Karpas-422 (cell line): ENCODE measurements at places on chromosomes 2 and 18. TPM values are rescaled to one million over a fixed set of nuclear protein-coding genes. Genes with fewer than 3 reads are reported as not detected.

DNA sequence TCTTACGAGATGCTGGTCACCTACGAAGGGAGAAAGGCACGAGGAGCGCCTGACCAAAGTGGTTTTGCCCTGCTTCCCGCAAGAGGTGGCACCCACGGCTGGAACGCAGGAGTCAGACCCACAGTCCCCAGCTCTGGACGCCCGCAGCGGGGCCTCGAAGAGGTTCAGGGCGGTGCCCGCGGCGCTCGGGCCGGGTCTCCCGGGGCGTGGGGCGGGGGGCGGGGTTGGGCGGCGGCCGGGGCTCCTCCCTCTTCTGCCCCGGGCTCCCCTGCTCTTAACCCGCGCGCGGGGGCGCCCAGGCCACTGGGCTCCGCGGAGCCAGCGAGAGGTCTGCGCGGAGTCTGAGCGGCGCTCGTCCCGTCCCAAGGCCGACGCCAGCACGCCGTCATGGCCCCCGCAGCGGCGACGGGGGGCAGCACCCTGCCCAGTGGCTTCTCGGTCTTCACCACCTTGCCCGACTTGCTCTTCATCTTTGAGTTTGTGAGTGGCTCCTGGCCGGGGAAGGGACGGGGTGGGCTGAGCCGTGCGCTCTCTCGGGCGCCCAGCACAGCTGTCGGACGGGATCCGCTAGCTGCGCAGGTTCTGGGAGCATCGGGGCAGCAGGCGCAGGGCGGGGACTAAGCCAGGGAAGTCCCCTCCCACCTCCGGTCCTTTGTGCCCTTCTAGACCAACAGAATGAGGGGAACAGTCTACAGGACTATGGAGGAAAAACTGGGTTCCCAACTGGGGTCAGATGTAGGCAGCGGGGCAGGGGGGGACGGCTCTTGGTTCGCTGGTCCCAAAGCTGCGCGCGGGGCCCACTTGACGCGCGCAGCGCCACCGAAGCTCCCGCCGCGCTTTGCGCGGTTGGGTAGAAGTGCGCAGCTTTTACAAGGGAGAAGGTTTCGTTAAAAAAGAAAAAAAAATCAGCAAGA lies at the start of gene MAL:
TSS of gene MAL (plus strand) at position 303 of the 914 bp plus-strand sequence. CDS start at position 388, 85 bp downstream.
- H3K27me3 ChIP-seq = no peaks in the 10 kb centered on the region
- no peaks in the 10 kb centered on the region for H3K36me3 ChIP-seq
- no peak within 1 kb of the TSS for H3K27ac ChIP-seq
- H3K4me3 ChIP-seq = no peak within 1 kb of the TSS

GRCh38 chr2:144965172-144965571 lies 445.3 kb upstream of the ZEB2 start:
- H3K4me3 ChIP-seq = no peak overlapping the region
- H3K27ac ChIP-seq = no peak overlapping the region
- H3K36me3 ChIP-seq = no peaks in the 10 kb centered on the region
- no peaks in the 10 kb centered on the region for H3K27me3 ChIP-seq
- DNase-seq = no peak
- H3K4me1 ChIP-seq = no peaks in the 10 kb centered on the region

- DNase-seq = no peak
- H3K4me3 ChIP-seq = no peak overlapping the region
- H3K27ac ChIP-seq = no peak overlapping the region
- peaks cover 12% of the 10 kb centered on the region for H3K4me1 ChIP-seq
- no peaks in the 10 kb centered on the region for H3K36me3 ChIP-seq
Measured at GRCh38 chr2:54566896-54567295, 110.8 kb downstream of the SPTBN1 start.

GRCh38 chr2:190819840-190820301 lies 60.8 kb upstream of the GLS start:
- H3K27me3 ChIP-seq = no peaks in the 10 kb centered on the region
- no peak overlapping the region for H3K27ac ChIP-seq
- H3K4me1 ChIP-seq = no peaks in the 10 kb centered on the region
- no peaks in the 10 kb centered on the region for H3K36me3 ChIP-seq

- H3K36me3 ChIP-seq = no peaks in the 10 kb centered on the region
- H3K27ac ChIP-seq = no peak overlapping the region
- H3K4me3 ChIP-seq = no peak overlapping the region
- H3K27me3 ChIP-seq = no peaks in the 10 kb centered on the region
- DNase-seq = no peak
Measured at GRCh38 chr2:2456721-2457120, 125.6 kb upstream of the MYT1L start.

DNA sequence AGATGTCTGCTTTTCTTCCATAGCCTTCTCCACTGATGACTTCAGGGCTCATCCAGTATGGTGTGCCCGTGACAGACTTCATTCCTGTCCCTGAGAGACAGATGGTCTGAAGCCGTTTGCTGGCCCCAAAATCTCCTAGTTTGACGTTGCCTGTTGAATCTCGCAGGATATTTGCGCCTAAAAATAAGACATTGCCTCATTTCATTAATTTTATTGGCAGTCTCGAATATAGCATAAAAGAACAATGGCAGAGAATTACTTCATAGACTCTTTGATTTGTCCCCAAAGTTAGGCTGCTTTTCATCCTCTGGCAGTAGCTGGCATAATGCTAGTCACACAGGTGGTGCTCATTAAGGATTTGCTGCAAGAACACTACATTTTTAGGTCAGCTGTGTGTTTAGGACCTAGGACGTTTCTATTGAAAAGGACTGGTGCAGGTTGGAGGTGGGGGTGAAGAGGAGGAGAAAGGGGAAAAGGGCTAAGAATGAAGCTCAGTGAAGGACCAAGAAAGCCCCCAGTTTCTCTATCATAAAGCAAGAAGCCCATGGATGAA lies 14.7 kb upstream of the ERCC3 start:
- peaks cover 26% of the 10 kb centered on the region for H3K4me1 ChIP-seq
- H3K4me3 ChIP-seq = no peak overlapping the region
- DNase-seq = no peak
- H3K27ac ChIP-seq = no peak overlapping the region
- peaks cover 21% of the 10 kb centered on the region; the same call in 1 of the 2 replicates for H3K36me3 ChIP-seq
- H3K27me3 ChIP-seq = no peaks in the 10 kb centered on the region

- H3K27ac ChIP-seq = no peak overlapping the region
- no peak overlapping the region for H3K4me3 ChIP-seq
- no peaks in the 10 kb centered on the region for H3K4me1 ChIP-seq
- no peaks in the 10 kb centered on the region for H3K27me3 ChIP-seq
Measured at GRCh38 chr2:137638932-137639331, 325.3 kb upstream of the HNMT start.

GRCh38 chr2:113316085-113316484 lies 37.4 kb upstream of the PAX8 start:
- no peaks in the 10 kb centered on the region for H3K27me3 ChIP-seq
- no peak for DNase-seq
- no peaks in the 10 kb centered on the region for H3K4me1 ChIP-seq

DNA sequence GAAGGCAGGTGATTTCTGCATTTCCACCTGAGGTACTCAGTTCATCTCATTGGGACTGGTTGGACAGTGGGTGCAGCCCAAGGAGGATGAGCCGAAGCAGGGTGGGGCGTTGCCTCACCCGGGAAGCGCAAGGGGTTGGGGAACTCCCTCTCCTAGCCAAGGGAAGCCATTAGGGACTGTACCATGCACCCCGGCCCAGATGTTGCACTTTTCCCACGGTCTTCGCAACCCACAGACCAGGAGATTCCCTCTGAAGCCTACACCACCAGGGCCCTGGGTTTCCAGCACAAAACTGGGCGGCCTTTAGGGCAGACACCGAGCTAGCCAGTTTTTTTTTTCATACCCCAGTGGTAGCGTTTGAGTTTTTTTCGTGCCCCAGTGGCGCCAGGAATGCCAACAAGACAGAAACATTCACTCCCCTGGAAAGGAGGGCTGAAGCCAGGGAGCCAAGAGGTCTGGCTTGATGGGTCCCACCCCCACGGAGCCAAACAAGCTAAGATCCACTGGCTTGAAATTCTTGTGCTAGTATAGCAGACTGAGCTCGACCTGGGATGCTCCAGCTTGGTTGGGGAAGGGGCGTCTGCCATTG lies 75.9 kb upstream of the RANBP2 start:
- no peak overlapping the region for H3K27ac ChIP-seq
- no peak overlapping the region for H3K4me3 ChIP-seq
- no peaks in the 10 kb centered on the region for H3K36me3 ChIP-seq

DNA sequence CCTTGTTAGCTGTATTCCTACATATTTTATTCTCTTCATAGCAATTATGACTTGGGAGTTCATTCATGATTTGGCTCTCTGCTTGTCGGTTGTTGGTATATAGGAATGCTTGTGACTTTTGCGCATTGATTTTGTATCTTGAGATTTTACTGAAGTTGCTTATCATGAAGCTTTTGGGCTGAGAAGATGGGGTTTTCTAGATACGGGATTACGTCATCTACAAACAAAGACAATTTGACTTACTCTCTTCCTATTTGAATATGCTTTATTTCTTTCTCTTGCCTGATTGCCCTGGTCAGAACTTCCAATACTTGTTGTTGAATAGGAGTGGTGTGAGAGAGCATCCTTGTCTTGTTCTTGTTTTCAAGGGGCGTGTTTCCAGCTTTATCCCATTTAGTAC lies 569.8 kb upstream of the NRXN1 start:
- H3K36me3 ChIP-seq = no peaks in the 10 kb centered on the region; the same call in 1 of the 2 replicates
- H3K4me1 ChIP-seq = peaks cover 11% of the 10 kb centered on the region
- DNase-seq = no peak
- no peaks in the 10 kb centered on the region for H3K27me3 ChIP-seq

- no peaks in the 10 kb centered on the region for H3K4me1 ChIP-seq
- H3K27ac ChIP-seq = no peak overlapping the region
- no peaks in the 10 kb centered on the region for H3K36me3 ChIP-seq
- no peak for DNase-seq
- H3K27me3 ChIP-seq = no peaks in the 10 kb centered on the region
- no peak overlapping the region for H3K4me3 ChIP-seq
Measured at GRCh38 chr2:143422681-143423080, 293.5 kb downstream of the ARHGAP15 start.

Gene ADD2
- not detected in 2 replicates for total RNA-seq

DNA sequence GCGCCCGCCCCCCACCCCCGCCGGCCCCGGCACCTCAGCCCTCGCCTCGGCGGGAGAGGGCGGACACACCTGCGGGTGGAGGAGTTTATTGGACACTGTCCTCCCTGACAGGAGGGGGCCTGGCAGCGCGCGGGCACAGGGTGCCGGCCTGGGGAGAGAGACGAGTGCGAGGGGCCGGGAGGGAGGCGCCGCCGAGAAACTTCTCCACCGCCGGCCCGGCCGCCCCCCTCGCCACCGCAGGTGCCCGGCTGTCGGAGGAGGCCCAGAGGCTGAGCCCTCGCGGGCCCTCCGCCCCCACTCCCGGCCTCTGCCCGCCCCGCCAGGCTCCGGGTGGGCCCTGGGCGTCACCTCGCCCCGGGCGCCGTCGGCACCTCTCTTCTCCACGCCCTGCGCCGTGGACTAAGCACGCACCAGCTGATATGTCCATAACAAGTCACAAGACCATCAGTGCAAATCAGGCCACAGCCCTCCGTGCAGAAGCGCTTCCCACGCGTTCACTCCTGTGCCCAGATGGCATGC lies 311.3 kb downstream of the CELF4 start:
- H3K27me3 ChIP-seq = no peaks in the 10 kb centered on the region
- H3K4me1 ChIP-seq = no peaks in the 10 kb centered on the region
- no peaks in the 10 kb centered on the region for H3K36me3 ChIP-seq
- H3K4me3 ChIP-seq = peak overlapping the region; percentile 34; the same call in 1 of the 2 replicates

Gene LRATD1
- not detected in 2 replicates for total RNA-seq

Gene CCBE1
- total RNA-seq = not detected in 2 replicates

DNA sequence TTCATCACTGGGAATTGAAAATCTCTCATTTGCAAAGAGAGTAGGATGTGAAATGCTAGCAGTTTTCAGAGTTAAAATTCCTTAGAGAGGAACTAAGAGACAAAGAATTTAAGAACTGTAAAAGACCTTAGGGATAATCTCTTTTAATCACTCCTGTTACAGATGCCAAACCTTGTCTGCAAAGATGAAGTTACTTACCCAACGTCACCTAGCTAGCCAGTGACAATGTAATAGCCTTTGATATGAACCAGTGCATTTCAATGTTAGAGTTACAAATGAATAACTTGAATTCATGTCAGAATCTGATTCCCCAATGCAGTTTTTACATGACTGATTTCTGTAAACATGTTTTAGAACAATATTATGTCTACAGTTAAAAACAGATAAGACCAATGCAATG lies 190.1 kb downstream of the LRP1B start:
- H3K4me3 ChIP-seq = no peak overlapping the region
- DNase-seq = no peak
- H3K27me3 ChIP-seq = no peaks in the 10 kb centered on the region
- H3K36me3 ChIP-seq = no peaks in the 10 kb centered on the region

DNA sequence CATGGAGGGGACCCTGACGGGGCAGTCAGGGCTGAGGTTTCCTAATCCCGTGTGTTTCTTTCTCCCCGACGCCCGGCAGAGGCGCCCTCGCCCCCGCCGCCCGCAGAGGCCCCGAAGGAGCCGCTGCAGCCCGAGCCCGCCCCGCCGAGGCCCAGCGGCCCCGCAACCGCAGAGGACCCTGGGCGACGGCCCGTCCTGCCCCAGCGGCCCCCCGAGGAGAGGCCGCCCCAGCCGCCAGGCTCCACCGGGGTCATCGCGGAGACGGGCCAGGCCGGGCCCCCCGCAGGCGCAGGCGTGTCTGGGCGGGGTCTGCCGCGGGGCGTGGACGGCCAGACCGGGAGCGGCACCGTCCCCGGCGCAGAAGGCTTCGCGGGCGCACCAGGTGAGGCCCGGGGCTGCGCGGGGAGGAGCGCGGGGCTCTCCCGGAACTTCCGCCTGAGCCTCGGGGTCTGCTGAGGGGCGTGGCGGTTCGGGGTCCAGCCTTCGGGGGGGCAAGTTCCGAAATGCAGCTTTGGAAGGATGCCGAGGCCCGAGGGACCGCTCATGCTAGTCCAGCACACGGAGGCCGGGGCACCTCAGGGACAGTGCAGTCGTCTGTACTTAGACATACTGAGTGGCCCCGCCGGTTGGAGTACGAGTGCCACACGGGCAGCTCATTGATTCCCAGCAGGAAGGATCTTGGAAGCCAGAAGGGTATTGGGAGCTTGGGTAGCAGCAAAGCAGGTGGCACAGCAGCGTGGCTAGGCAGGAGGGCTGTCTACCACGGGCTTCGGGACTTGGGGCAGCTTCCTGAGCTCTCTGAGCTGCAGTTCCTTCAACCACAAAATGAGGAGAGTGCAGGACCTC lies 60.1 kb downstream of the EMILIN2 start:
- H3K36me3 ChIP-seq = no peaks in the 10 kb centered on the region
- DNase-seq = no peak
- no peak overlapping the region for H3K4me3 ChIP-seq
- no peaks in the 10 kb centered on the region; the same call in 1 of the 2 replicates for H3K4me1 ChIP-seq

Gene GPR35
- 1.1 and 1.9 TPM in 2 replicates for total RNA-seq

- H3K4me1 ChIP-seq = peaks cover 3% of the 10 kb centered on the region
- H3K36me3 ChIP-seq = no peaks in the 10 kb centered on the region
- DNase-seq = no peak
- no peak overlapping the region for H3K4me3 ChIP-seq
- H3K27me3 ChIP-seq = no peaks in the 10 kb centered on the region; the same call in 1 of the 2 replicates
Measured at GRCh38 chr2:236550701-236551465, 18.7 kb upstream of the ACKR3 start.

Gene GCG
- total RNA-seq = not detected in 2 replicates

DNA sequence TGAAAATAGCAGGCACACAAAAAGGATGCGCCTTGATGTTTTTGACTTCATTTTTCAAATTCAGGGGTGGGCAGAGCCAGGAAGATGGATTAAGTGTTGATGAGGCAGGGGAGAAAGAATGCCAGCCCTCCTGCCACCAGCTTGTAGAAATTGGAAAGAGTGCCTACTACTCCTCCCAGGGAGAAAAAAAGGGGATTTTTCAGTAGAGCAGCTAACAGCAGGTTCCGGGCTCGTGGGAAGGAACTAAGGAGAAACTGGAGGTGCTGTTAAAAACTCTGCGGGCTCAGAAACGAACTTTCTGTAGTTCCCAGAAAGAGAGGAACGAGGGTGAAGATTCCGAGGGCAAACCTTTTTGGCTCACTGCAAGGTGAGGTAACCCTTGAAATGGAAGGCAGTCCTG lies 100.1 kb upstream of the MCFD2 start:
- H3K27ac ChIP-seq = no peak overlapping the region
- no peaks in the 10 kb centered on the region for H3K4me1 ChIP-seq
- H3K4me3 ChIP-seq = no peak overlapping the region
- no peaks in the 10 kb centered on the region for H3K27me3 ChIP-seq
- peaks cover 50% of the 10 kb centered on the region for H3K36me3 ChIP-seq
